Daoy (cell line): ENCODE measurements at places on chromosomes 6 and 20. TPM values are rescaled to one million over a fixed set of nuclear protein-coding genes. Genes with fewer than 3 reads are reported as not detected.

- no peak for DNase-seq
Observed at GRCh38 chr20:1020614-1021013, 18.5 kb upstream of the RSPO4 start.

DNA sequence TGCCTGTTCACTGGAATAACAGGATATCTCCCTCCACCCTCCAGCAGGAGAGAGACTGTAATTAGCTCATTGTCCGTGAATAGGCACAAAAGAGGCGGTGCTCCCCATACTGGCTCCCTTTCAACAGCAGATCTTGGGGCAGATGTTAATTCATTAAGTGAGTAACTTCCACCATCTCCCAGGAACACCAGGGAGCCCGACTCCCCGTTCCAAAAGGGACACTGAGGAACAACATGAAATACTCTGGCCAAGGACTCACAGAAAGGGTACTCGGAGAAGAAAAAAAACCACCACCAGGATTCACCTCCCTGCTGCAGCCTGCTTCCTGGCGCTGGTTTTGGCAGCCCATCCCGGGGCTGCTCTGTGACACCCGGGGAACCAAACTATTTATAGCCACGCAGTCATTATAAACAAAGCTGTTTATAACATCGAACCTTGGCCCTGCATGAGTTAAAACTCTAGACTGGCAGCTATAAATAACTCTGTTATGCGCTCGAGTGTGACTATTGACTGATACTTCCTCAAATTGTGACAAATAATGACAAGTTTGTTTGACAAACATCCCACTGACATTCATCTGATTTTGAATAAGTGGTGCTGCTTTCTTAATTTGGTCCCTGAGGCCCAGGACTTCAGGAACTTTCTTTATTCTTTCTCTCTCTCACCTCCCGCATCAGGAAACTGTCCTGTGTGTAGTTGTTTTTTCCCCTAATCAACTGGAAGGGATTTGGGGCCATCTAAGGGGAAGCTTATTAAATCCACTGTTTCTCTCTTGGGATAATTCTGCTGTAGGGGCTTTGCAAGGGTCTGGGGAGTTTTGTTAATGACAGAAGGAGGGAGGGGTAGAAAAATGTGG is 521.6 kb downstream of the CD83 start:
- peak; percentile 37 for DNase-seq

DNA sequence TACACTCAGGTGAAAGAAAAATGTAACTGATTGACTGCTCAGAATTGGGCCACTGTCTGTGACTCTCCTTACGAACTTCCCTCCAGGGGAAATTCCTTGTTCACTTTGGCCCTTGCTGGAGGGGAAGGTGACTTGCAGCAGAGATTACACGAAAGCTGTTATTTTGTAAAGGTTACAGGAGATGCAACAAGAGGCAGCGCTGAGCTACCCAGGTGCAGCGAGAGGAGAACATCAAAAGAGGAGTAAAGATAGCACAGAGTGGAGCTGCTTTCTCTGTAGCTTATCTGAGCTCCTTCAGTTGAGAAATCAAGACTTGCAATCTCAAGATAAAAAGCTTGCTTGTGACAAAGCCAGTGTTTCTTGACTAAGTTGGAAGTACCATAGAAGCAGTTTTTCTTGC is 144.6 kb downstream of the ARHGAP18 start:
- DNase-seq: no peak

GRCh38 chr6:167092672-167093339 is 30.1 kb upstream of the CCR6 start:
- DNase-seq: no peak

- peak; percentile 36 for DNase-seq
Observed at GRCh38 chr6:40504274-40504673, 82.9 kb downstream of the LRFN2 start.

Gene CSNK2A1
- 123 and 154 TPM in 2 replicates for total RNA-seq

Gene HCK
- 0.15 TPM in 1 of 2 replicates, not detected in the other for total RNA-seq

GRCh38 chr6:18070486-18070885 is 52.0 kb downstream of the NHLRC1 start:
- no peak for DNase-seq

DNA sequence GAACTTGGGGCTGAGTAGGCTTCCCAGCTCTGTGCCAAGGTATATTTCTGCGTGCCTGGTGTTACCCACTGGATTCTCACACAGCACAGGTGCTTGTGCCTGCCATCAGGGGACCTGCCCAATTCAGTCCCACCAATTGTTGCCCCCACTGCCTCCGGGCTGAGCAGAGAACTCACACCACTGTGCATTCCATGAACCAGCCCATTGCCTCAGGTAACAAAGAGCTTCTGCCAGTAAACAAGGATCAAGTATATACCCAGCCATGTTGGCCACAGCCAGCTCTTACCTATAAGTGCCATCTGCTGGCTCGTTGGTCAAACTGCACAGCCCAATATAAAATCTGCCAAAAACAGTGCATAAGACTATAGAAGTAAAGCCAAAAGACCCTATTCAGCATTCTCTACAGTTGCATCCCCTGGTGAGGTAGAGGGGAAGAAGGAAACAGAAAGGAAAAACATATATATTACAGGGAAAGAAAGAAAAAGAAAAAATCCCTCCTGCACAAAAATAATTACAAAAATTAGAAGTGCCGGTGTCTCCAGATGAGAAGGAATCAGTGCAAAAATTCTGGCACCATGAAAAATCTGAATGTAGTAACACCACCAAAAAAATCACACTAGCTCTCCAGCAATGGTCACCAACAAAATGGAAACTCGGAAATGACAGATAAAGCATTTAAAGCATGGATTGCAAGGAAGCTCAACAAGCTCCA is 241.4 kb downstream of the IBTK start:
- peak; percentile 56 for DNase-seq

DNA sequence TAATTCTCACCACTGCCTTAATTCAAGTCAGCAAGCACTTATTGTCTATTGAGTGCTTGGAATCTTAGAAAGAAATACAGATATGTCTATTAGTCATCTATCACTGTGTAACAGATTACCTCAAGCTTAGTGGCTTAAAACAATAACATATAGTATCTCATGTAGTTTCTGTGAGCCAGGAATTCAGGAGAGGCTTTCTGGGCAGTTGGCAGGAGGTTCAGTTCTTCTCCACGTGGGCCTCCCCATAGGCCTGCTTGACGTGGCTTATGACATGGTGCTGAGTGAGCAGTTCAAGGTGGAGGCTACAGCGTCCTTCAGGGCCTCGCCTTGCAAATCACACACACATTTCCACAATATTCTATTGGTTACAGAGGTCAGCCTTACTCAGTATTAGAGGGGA is 69.7 kb downstream of the DTD1 start:
- DNase-seq: no peak

Gene TAGAP
- not detected in 2 replicates for total RNA-seq

Gene NR2E1
- total RNA-seq: 1.6 and 2.1 TPM in 2 replicates

Gene LPA
- total RNA-seq: not detected in 2 replicates
